ENCODE measurements at places on chromosomes 13 and 19. TPM values are rescaled to one million over a fixed set of nuclear protein-coding genes. Genes with fewer than 3 reads are reported as not detected.

DOHH gene
- total RNA-seq = 10.9 TPM

INSL3 gene
- total RNA-seq = not detected

DNA sequence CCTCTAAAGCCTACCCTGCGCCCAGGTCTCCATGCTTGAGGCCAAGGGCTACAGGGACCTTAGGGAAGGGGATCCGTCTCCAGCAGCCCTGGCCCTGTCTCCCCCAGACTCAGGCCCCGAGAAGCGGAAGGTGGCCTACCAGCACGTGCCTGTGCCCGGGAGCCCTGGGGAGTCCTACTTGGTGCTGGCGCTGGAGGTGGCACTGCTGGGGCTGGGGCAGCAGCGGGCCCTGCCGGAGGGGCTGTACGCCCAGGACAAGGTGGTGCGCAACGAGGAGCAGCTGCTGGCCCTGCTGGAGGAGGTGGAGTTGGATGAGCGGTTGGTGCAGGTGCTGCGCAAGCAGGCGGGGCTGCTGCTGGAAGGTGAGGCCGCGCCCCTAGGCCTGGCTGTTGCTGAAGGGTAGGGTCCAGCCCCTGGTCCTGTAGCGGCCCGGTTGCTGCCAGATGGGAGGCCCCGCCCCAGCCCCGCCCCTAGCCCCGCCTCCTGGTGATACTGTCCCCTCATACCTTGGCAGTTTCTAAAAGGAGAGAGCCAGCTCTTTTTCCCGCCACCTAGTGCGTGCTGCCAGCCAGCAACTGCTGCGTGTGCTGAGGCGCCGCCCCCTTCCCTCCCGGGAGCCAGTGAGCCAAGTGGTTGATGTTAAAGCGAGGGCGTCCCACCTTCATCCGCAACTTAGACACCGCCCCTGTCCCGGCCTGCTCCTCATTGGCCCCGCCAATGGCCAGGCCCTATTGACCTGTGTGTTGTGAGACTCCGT, 22.6 kb downstream of the ZSWIM4 start:
- no peak overlapping the region for H3K27ac ChIP-seq
- peaks cover 16% of the 10 kb centered on the region for H3K4me1 ChIP-seq
- H3K36me3 ChIP-seq = peaks cover 13% of the 10 kb centered on the region
- no peaks in the 10 kb centered on the region for H3K27me3 ChIP-seq

- H3K27me3 ChIP-seq = no peaks in the 10 kb centered on the region
- H3K4me1 ChIP-seq = no peaks in the 10 kb centered on the region
- H3K36me3 ChIP-seq = no peaks in the 10 kb centered on the region
- H3K4me3 ChIP-seq = no peak overlapping the region
Measured at GRCh38 chr13:21242236-21242635, 65.8 kb downstream of the MRPL57 start.

DNA sequence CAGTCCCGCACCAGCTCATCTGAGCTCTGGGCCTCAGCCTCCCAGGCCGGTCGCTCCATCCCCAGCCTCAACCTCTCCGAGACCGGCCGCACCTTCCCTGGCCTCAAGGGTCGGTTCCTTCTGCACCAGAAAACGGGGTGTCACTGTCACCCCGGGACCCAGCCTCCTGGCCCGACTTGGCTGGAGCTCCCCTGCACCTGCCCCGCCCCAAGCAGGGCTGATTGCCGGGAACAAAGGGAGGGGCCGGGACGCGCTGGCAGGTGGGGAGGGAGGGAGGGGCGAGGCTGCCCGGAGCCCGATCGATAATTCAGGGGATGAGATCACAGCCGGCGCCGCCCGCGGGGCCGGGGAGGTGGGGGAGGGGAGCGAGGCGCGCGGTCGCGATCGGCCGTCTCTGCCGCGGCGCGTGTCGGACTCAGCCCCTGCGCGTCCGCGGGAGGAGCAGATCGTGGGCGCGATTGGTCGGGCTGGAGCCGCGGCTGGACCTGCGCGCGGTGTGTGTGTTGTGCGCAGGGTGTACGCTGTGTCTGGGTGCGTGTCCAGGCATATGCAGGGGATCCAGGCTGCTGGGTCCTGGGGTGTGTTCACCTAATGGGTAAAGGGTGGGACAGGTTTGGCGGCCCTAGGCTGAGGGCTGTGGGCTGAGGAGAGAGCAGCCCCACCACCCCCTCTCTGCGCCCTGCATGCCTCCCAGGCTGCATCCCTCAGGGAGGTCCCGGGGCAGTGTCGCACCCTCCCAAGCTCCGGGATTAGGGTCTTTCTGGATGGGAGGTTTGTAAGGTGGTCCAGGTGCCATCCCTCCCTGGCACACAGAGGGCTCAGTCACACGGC, 1.1 kb upstream of the SHC2 start:
- H3K27ac ChIP-seq = peak overlapping the region; percentile 48
- H3K27me3 ChIP-seq = peaks cover 14% of the 10 kb centered on the region
- H3K4me3 ChIP-seq = peak overlapping the region; percentile 74
- no peak for DNase-seq
- H3K36me3 ChIP-seq = no peaks in the 10 kb centered on the region

DNA sequence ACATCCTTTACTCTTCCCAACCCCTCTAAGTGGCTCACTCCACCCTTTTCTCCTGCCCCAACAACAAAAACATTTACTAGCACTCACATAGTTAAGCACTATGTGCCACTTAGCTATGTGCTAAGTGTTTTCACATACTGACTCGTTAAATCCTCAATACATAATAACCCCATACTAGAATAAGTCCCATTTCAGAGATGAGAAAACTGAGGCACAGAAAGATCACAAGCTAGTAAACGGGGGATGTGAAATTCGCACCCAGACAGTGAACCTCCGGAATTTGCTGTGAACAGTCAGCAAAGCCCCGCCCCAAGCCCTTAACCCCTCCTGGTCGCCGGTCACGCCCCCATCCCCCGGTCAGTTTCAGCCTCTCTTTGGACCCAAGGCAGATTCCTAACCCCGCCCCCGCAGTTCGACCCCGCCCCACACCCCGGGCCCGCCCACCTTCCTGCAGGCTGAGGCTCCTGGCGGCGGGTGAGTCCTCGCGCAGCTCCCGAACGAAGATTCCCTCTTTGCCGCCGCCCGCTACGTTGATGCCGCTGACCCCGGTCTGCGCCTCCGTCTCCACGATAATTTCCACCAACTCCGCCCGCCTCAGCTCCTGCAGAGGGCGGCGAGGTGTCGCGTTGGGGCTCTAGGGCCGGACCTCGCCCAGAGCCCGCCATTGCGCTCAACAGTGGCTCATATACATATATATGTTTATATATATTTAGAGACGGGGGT, 9.8 kb downstream of the PRX start:
- H3K27ac ChIP-seq = peak overlapping the region; percentile 82
- peak; percentile 96 for DNase-seq
- H3K4me3 ChIP-seq = peak overlapping the region; percentile 69
- H3K27me3 ChIP-seq = no peaks in the 10 kb centered on the region

GRCh38 chr19:13181747-13182388, 31.7 kb downstream of the IER2 start:
- H3K27ac ChIP-seq = peak overlapping the region; percentile 29
- DNase-seq = no peak
- no peaks in the 10 kb centered on the region for H3K27me3 ChIP-seq
- H3K4me1 ChIP-seq = peaks cover 12% of the 10 kb centered on the region

SHD gene
- total RNA-seq = not detected

- no peaks in the 10 kb centered on the region for H3K27me3 ChIP-seq
- H3K27ac ChIP-seq = no peak overlapping the region
- no peak for DNase-seq
- H3K4me1 ChIP-seq = no peaks in the 10 kb centered on the region
- no peaks in the 10 kb centered on the region for H3K36me3 ChIP-seq
Measured at GRCh38 chr13:23384111-23384510, 49.4 kb downstream of the SACS start.

GRCh38 chr13:80038371-80038770, 302.6 kb downstream of the SPRY2 start:
- no peaks in the 10 kb centered on the region for H3K36me3 ChIP-seq
- no peaks in the 10 kb centered on the region for H3K27me3 ChIP-seq
- no peak for DNase-seq
- H3K4me1 ChIP-seq = no peaks in the 10 kb centered on the region
- no peak overlapping the region for H3K4me3 ChIP-seq

DNA sequence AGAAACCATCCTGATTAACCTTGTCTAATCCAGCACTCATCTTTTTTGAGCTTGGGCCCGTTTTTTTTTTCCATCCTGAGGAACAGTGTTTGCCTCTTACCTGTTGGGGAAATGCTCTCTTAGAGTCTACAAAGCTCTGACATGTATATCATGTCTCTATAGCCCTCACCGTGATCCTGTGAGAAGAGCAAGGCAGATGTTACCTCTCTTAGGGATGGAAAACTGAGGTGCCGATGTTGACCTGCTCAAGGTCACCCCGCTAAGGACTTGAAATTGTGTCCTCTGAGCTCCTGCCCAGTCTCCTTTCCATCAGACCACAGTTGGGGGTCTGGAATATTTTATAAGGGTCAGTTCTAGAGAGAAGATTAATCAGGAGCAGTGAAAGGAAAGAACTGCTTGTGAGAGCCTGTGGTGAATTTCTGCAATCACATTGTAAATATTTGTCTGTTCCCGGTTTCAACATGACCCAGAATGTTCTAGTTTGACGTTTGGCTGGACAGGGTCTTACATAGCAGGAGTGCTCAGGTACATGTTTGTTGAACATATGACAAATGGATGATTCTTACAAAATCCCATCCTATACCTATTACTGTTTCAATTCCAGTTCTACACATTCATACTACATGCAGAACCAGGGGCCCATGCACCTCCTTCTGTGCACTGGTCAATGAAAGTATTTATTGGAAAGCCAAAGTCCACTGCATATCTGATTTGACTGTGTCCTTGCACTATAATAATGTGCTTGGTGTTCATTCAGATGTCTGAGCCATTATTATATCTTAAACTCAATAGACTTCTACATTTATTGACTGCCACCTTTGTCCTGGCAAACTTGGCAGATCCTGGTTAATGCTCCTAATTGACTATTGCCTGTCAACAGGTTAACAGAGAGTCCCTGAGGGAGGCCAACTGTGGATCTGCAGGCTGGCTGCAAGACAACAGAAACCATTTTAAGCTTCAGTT, 12.1 kb downstream of the SLC25A15 start:
- H3K27ac ChIP-seq = no peak overlapping the region
- peaks cover 28% of the 10 kb centered on the region for H3K36me3 ChIP-seq
- H3K4me3 ChIP-seq = no peak overlapping the region
- H3K27me3 ChIP-seq = no peaks in the 10 kb centered on the region
- H3K4me1 ChIP-seq = no peaks in the 10 kb centered on the region

DNA sequence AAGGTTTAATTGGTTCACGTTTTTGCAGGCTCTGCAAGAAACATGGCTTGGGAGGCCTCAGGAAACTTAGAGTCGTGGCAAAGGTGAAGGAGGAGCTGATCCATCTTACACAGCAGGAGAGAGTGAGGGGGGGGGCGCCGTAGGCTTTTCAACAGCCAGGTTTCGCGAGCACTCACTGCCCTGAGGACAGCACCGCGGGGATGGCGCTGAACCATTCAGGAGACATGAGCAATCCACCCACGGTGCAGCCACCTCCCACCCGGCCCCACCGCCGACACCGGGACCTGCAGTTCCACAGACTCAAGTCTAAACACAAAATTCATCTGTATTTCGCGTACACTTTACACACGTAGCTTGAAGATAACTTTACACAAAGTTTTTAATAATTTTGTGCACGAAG, 73.6 kb downstream of the KDM4B start:
- peak overlapping the region; percentile 78 for H3K27ac ChIP-seq
- H3K4me1 ChIP-seq = peaks cover 67% of the 10 kb centered on the region
- H3K27me3 ChIP-seq = no peaks in the 10 kb centered on the region
- no peak overlapping the region for H3K4me3 ChIP-seq

NCR1 gene
- not detected for total RNA-seq

DNA sequence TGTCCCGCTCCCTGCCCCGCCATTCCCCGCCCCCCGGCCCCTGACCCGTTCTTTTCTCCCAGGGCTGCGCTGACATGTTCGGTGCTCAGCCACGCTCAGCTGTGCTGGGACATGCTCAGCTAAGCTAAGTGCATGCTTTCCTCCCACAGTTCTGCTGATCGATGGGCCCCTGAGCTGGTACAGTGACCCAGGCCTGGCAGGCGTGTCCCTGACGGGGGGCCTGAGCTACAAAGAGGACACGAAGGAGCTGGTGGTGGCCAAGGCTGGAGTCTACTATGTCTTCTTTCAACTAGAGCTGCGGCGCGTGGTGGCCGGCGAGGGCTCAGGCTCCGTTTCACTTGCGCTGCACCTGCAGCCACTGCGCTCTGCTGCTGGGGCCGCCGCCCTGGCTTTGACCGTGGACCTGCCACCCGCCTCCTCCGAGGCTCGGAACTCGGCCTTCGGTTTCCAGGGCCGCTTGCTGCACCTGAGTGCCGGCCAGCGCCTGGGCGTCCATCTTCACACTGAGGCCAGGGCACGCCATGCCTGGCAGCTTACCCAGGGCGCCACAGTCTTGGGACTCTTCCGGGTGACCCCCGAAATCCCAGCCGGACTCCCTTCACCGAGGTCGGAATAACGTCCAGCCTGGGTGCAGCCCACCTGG, 3.7 kb downstream of the TNFSF9 start:
- H3K36me3 ChIP-seq = no peaks in the 10 kb centered on the region
- DNase-seq = no peak
- peaks cover 26% of the 10 kb centered on the region for H3K4me1 ChIP-seq
- H3K27ac ChIP-seq = no peak overlapping the region
- no peak overlapping the region for H3K4me3 ChIP-seq

ZNF738 gene
- total RNA-seq = 4.4 TPM

GPR12 gene
- 5.2 TPM for total RNA-seq

Measured in suprapubic skin (tissue), 4 donors.